Fibroblast of skin of back (primary cell): ENCODE measurements at places on chromosomes 12 and 14.

DNA sequence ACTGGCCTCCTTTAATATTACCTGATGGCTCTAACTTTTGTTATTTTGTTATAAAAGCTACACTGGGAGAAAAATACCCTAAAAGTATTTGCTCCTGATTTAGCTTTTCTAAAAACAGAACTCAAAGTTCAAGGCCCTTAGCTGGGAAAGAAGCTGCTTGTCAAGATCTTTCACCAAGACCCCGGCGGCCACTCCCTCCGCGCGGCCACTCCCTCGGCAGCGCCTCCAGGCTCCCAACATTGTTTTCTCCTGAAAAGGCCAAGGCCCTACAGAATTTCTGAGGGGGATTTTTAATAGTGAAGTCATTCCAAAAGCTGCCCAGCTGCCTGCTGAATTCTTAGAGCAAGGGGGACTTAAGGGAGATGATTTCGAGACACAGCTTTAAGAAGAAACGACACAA lies 96.4 kb downstream of the NTN4 start:
- DNase-seq = no peak

GRCh38 chr14:28877923-28878322 lies 111.3 kb downstream of the FOXG1 start:
- DNase-seq = no peak

- peak; percentile 74 for DNase-seq
Observed at GRCh38 chr12:111598637-111599452, at the start of gene ATXN2. ATXN2 (minus strand) TSS chr12:111599315; CDS start chr12:111599034, 281 bp downstream.

DNA sequence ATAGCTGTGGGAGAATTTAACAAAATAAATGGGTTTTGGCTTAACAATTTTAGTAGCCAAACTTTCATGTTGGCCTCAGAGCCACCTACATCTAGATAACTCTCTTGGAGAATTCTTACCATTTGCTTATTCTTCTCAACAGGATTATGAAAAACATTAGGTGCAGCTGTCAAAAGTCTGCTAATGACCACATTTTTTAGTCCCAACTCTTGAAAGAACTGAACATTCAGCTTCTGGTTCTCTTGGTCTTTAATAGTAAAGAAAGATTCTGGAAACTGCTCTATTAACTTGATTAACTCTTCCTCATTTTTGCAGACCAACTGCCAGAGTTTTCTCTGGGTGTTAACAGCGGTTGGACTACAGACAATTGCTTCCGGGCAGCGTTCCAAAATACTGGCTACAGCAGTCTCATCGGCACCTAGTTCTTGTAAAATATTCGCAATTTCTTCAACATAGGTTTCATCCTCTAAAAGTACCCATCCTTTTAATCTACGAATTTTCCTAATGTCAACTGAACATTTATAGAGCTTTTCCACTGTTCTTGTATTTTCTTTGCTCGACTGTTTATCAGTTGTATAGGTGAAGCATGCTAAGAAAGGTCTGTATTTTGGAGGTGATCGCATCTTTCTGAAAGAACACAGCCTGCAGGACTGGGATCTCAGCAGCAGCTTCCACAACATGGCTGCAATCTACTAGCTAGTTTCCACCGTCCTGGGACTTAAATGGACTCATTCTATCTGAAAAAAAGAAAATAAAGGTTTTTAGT lies 8.7 kb downstream of the MTERF2 start:
- peak; percentile 37 for DNase-seq

DNA sequence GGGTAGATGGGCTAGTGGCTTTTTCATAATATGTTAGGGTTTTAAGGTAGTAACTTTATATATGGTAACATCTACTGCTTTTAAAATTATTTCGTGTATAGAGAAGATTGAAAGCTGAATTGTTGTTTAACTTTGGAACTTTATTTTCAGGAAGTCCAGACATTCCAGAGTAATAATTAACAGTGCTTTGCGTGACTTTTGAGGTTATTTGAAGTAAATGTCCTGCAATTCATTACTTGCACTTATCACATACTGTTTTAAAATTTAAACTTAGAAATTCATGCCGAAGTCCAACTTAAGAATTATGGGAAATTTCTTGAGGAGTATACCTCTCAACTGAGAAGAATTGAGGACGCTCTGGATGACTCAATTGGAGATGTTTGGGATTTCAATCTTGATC lies 3.3 kb downstream of the WASHC4 start:
- no peak for DNase-seq

GRCh38 chr12:120094485-120094884 lies 22.1 kb downstream of the RAB35 start:
- no peak for DNase-seq

- no peak for DNase-seq
Observed at GRCh38 chr14:103118663-103119404, 4.4 kb upstream of the TNFAIP2 start.

- peak; percentile 44 for DNase-seq
Observed at GRCh38 chr14:72946491-72946890, 20.2 kb downstream of the DCAF4 start.
